ENCODE measurements at places on chromosomes 11 and 22.

DNA sequence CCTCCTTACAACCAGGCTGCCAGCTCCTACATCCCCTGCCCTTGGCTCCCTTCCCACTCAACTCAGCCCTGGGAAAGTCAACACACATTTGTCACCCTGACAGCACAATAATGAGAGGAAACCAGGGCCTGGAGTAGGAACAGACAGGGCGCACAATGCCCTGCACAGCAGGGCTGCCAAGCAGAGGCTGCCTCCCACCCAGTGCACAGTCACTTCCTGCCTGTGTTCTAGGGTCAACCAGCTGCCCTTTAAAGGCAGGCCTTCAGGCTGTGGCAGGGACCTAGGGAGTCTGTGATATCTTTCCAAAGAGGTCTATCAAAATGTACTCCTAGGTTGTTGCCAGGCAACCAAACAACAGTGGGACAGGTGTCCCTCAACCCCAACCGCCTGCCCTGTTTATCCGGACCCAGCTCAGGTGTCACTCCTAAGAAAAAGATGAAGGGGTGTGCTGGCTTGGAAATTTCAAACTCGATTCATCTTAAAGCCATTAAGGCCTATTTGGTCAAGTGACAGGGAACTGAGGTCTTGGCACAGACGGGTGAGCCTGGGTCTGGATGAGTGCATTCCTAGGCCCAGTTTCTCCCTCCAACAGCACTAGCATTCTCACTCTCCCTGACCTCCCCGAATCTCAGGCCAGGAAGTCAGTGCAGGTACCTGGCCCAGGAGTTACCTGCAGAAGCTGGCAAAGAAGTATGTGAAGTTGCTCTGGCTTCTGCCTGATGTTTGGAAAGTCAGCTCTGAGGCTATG lies 110.3 kb upstream of the PITPNB start:
- peak; percentile 61 for DNase-seq

DNA sequence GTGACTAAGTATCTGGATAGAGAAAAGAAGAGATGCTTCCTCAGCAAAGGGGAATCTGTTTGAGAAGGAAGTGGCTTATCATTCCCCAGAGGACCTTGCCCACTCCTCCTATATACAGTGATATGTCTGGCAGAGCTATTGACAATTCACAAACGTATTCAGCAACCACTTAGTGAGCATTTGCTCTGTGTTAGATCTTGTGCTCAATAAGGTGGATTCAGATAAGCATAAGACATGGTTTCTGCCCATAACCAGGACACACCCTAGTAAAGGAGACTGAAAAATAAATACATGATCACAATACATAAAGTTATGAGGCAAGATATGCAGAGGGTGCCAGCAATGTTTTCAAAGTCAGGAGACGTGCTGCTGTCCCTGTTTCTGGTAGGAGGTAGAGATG lies 1.4 kb downstream of the TMEM9B start:
- no peak for DNase-seq

- peak; percentile 96 for DNase-seq
These were observed 632 bp downstream of the AP5B1 start for GRCh38 chr11:65779919-65780769.

DNA sequence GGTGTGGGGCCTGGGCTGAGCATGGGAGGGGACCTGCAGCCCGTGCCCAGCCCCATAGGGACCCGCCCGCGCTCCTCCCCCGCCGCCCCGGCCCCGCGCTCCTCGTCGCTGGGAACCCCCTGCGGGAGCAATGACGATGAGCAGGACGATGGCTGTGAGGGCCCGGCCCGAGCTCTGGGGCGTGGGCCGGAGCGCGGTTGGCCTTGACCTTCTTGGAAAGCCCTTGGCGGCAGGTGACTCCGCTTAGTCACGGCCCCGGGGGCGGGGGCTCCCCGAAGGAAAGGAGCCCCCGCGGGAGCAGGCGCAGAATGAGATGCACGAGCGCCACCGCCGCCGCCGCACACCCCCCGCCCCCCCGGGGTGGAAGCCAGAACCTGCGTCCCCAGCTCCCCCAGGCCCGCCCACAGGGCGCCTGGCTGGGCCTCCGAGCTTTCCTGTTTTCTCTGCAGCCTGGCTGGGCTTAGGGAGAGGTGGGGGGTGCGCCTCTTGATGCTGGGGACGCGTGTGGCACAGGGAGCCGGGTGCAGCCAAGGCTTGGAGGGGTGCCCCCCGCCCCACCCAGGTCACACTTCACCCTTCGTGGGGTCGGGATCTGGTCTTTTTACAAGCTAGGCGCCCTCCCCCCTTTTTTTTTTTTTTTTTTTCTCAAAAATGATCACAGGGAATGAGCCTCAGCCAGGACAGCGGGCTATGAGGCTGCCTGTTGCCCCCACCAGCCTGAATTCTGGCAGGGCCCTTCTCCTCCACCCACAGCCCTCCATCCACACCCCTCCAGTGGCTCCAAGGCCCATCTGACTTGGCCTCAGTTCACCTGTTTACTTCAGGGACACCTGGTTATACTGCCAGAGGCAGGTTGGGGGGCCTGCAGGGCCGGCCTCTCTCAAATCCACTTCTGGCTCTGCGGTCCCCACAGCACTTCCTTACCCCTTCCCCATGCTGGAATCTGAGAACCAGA lies 17.9 kb downstream of the CRELD2 start:
- peak; percentile 70 for DNase-seq

- DNase-seq = no peak
These were observed 49.9 kb upstream of the LDLRAD3 start for GRCh38 chr11:35893796-35894475.

GRCh38 chr22:24514241-24515026 lies 19.3 kb downstream of the UPB1 start:
- DNase-seq = no peak

DNA sequence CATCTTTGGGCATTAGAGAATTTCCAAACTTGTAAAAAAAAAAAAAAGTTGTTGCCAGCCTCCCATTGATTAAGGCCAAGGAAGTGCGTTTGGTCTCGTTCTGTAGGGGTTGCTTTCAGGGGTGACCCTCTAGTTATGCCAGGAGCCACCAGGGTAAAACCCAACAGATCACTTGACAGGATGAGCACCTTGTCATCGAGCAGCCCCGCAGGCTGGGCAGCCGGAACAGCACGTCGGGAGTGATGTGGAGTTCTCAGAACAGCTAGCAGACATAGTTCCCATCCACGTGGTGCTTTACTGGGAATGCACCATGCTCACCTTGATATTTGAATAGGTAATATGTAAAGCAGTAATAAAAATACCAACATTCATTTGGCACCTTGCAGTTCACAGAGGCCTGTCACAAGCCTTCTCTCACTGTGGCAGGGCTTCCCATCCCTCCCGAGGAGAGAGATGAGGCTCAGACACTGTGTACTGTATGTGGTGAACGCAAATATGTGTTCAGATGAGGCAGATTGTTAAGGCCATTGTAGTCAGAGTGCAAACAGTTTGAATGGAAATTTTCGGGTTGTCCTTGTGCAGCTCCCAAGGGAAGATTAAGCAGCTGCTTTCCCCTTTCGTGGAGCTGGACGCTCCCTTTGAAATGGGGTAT lies 70.9 kb upstream of the SORL1-AS1 start:
- DNase-seq = no peak

- DNase-seq = peak; percentile 94
These were observed at the start of gene RCN1 for GRCh38 chr11:32090545-32091370. RCN1 (plus strand) TSS chr11:32091074; CDS start chr11:32091197, 123 bp downstream.

DNA sequence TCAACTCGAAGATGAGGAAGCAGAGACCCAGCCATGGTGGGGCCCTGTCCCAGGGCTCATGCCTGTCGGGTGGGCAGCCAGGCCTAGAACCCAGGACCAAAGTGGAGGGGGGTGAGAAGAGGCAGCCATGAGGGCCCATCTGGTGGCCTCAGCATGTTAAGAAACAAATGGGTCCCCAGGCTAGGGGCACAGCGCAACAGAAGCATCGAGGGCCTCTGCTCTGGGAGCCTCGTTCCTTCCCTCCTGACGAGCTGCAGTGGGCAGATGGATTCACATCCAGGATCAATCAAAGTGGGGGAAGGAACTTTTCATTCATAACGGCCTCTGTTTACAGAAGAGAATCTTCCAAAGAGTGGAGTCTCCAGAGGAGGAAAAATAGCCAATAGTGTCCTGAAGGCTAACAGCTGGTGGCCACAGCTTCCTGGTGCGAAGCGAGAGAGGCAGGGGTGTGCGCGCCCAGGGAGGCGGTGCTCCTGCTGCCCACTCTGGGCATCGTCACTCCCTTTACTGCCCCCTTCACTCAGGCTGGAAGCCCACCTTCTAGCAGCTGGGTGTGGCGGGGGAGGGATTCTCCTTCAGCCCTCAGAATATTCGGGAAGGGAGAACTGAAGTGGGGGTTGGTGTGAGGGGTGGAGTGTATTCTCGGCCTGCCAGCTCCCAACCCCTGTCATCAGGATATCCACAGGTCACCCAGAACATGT lies 4.3 kb downstream of the CBX7 start:
- no peak for DNase-seq

GRCh38 chr11:9774591-9775397 lies 110.9 kb downstream of the SWAP70 start:
- no peak for DNase-seq

DNA sequence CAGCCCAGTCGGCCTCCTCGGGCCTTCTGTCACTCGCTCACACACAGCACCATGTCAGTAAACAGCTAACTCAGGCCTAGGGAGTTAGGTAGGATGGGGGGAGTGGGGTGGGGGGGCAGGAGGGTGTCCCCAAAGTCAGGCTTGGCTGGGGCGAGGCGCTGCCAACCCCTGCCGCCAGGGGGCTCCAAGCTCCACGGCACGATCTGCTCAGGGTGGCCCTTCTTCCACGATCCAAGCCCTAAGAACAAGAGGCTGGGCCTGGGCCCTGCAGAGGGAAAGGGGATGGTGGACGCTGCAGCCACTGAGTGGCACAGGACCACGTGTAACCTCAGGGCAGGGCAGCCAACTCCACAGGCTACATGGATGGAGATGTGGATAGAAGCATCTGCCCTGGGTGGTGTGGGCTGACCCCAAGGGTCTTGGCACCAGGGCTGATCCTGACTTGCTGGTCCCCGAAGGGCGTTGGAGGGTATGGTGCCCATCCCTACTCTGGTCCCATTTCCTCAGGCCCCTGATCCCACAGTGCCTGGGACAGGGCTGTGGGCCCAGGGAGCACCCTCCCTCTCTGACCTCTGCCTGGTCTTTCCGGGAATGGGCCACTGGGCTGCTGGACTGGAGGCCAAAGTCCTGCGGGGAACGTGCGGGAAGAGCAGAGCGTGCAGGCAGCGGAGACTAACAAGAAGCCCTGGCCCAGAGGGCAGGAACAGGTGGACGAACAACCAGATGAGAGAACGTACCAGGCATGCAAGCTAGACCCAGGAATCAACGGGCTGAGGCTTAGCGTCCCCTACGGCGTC lies 29.1 kb upstream of the TXNRD2 start:
- DNase-seq = peak; percentile 76

DNA sequence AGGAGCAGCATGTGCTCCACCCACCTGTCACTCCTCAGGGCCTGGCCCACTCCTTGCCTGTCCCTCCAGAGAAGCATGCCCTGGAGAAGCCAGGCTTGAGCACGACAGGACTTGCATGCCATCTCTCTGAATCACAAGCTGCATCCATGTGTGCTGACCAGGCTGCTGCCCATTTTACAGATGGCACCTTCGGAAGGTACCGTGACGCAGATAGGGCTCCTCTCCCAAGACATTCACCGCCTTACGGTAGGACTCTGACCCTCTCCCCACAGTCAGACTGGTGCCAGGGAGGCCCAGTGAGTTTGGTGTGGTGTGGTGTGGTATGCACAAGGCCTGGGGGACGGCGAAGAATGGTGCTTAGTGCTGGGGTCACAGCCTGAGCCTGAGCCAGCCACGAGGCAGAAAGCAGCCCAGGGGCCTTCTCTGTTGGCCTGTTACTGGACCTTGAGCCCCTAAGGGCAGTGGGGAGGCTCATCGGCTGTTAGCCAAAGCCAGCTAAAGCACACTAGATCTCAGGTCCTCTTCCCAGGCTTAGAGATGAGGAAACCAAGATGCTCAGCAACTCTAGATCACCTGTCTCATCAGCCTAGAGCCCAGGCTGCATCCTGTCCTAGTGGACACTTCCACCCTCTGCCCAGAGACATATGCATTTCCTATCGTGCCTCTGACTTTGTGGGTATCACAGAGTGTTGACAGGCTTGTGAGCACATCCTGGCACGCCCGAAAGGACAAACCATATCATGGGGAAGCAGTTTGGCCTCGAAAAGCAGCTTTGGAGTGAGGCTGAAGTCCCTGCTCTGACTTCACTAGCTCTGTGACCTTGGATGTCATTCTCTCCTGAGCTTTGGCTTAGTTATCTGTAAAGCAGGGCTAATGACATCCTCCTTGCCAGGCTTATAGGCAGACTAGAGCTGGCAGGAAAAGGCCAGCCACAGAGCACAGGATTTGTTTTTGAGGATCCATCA lies 17.8 kb downstream of the CYB5R2 start:
- no peak for DNase-seq

- DNase-seq = no peak
These were observed 17.9 kb upstream of the ZC3H12C start for GRCh38 chr11:110075105-110075846.

DNA sequence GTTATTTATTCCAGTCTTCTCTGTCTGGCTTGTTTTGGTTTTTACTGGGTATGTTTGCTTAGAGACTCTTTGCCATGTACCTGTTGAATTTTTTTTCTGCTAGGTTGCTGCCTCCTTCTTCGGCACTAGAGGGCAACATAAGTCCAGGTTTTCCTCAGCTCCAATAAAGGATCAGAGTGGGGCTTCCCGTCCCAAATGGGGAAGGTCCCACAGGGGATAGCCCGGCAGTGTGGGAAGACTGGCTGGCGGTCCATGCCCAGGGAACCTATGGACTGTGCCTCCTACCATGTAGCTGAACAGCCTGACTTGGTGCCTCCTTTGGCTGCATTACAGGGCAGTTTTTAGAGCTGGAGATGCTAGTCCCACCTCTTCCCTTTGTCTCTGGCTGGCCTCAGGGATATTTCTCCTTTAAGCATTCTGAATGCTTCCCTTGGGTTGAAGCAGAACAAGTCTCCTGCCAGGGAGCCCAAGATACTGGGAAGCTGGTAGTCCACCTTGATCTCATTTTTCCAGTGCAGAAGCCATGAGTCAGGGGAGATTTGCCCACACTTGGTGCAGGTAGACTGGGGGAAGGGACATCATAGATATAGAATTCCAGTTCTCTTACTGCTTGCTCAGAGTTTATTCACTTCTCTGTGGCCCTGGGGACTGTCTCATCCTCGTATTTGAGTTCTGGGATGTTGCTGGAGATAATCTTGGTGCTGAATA lies 60.2 kb downstream of the BRD1 start:
- DNase-seq = peak; percentile 64

DNA sequence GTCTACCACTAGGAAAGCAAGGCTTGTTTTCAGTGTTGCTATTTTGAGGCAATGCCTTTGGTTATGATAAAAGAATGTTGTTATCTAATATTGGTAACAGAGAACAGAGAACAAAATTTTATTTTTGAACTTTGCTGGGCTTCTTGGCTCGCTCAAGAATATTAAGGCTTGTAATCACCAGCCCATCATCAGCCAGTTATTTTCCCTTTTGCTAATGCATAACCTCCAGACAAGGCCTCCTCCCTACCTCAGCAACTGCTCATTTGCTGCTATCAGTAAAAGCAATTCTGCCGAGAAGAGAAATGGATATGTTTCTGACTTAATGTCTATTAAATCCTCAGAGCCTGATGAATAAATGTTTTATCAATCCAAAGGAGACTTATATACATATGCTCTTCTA lies 8.9 kb downstream of the MTMR2 start:
- DNase-seq = no peak

GRCh38 chr22:19693581-19693980 lies 20.7 kb upstream of the SEPTIN5 start:
- no peak for DNase-seq

Measured in iPS-NIHi11 (cell line).